ENCODE measurements at places on chromosomes 3 and 15. TPM values are rescaled to one million over a fixed set of nuclear protein-coding genes. Genes with fewer than 3 reads are reported as not detected.

Gene NIT2
- total RNA-seq = 22.9 TPM

Gene INKA1
- 4.4 TPM for total RNA-seq

Gene SLC22A14
- 0.14 TPM for total RNA-seq

Gene TGM4
- total RNA-seq = not detected

Gene TNNC1
- total RNA-seq = not detected

Gene GPR149
- total RNA-seq = not detected

Gene NANOGP8
- not detected for total RNA-seq

Gene RAB6B
- under 0.01 TPM for total RNA-seq

Gene RTF1
- total RNA-seq = 27.5 TPM

Gene EFCAB12
- total RNA-seq = under 0.01 TPM

Gene NAA50
- 162 TPM for total RNA-seq

Gene CCR9
- total RNA-seq = not detected

Gene UCN2
- 25.1 TPM for total RNA-seq

Gene SPTBN5
- total RNA-seq = 2.4 TPM

Gene CNTN4
- 2.6 TPM for total RNA-seq

Gene P2RY14
- 0.14 TPM for total RNA-seq

Gene PRKCD
- total RNA-seq = 4.2 TPM

Gene ACAP2
- 75.6 TPM for total RNA-seq

Data from placental pericyte (primary cell).